Right forelimb (tissue), 1 donor: ENCODE measurements at places on chromosomes 1 and 21.
A peak's percentile ranks its signal among the peaks of the same experiment; 100 is the strongest.

- no peak for DNase-seq
Measured at GRCh38 chr1:12508849-12509248, 109.2 kb downstream of the DHRS3 start.

DNA sequence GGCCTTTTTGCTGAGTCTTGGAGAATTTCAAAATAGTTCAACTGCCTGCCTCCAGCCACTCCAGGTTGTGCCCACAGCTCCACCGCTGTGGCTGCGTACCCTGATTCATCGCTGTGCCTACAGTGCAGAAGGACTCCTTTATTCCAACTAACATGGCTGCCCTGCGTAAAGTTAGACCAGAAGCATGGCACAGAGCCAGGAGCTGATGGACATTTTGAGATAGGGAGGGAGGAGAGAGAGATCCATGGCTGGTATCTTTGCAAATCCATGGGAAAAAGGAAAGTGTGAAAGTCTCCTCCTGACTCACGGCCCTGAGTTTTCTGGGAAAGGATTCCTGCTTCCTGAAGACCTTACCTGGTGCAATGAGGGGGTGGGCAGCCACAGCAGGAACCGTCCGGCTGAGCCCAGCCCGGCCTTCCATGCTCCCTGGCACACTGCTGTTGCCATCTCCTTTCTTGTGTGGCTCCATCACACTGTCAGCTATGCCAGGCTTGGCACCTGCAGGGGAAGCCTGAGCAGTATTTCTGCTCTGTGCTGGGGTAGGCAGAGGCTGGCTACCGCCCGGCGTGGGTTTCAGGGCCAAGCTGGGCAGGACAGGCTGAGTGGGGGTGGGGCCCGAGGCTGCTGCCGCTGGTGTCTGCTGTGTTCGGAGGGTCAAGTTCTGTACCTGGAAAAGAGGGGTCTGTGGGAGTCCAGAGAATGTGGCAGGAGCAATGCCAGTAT is 46.0 kb upstream of the A3GALT2 start:
- DNase-seq: no peak

DNA sequence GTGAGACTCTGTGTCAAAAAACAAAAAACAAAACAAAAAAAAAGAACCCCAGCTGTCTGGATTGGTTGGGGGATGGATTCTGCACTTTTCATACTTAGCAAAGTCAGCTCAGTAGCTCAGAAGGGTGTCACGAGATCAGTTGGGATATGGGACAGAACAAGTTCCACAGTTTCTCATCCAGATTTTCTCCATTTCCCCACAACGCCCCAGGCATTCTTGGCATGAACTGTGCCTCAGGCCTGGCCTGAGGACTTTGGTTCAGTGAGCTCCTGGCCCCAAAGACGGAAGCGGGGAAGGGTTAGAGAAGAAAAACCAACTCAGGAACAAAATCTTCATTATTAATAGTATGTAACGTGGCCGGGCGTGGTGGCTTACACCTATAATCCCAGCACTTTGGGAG is 1.9 kb downstream of the AKR7A2 start:
- no peak for DNase-seq

GRCh38 chr1:36322786-36323635 is 434 bp downstream of the EVA1B start:
- DNase-seq: peak; percentile 78

DNA sequence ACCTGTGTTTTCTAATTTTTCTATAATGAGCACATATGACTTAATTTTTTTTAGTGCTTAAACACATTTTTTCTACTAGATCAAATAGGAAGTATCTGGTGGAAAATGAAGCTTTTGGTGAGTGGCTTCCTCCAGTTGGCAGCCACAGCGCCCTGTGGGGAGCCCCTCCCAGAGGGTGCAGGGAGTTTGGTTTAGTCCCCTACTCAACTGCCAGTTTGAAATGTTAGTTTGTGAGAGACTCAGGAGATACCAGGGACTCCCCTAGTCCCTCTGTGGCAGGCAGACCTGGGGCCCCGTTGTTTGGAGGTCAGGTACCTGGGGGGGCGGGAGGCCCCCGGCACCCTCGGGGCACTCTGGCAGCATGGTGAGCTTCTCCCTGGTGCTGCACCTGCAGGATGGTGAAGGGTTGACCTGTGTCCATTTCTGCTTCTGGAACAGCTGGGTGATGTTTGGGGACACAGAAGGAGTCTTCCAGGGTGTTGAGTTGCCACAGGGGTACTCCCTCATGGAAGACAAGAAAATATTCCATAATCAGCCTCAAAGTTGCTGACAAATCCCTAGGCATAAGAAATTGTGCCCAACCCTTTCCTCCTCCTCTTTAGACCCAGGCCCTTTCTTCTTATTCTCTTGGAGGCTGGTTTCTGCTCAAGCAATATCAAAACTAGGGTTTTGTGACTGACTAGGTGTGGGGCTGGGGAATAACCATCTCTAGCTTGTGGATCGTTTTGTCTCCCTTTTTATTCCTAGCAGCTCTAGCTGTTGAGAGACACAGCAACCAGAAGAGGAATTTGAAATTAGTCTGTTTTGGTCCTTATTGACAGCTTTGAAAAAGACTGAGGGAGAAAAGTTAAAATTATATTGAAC is 91.6 kb downstream of the ABCA4 start:
- DNase-seq: no peak

DNA sequence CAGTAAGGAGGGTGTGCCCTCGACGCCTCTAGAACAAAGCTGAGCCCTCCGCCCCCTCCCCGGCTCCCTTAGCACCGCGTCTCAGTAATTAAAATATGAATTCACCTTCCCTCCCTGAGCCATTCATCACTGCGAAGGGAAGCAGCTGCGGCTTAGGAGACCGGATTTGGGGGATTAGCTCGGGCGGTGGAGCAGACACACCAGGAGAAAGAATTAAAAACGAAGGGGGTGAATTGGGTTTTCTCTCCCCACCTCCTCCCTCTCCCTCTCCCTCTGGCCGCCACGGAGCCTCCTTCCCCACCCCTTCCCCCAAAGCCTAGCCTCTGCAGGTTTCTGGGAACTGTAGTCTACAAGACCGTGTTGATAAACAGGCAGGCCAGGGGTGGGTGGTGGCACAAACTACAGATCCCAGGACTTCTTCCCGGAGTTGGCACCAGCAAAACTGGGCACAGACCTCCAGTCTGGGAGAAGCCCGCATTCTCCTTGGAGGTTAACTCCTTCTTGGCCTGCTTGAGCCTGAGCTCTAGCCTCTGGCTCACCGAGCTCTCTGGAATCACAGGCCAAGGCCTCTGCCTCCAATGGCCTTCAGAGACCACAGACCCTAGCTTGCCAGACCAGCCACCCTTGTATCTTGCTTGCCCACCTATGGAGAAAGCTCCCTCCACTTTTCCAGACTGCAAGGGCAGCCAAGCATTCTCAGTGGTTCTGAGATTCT is 10.8 kb downstream of the BLACAT1 start:
- peak; percentile 69 for DNase-seq

DNA sequence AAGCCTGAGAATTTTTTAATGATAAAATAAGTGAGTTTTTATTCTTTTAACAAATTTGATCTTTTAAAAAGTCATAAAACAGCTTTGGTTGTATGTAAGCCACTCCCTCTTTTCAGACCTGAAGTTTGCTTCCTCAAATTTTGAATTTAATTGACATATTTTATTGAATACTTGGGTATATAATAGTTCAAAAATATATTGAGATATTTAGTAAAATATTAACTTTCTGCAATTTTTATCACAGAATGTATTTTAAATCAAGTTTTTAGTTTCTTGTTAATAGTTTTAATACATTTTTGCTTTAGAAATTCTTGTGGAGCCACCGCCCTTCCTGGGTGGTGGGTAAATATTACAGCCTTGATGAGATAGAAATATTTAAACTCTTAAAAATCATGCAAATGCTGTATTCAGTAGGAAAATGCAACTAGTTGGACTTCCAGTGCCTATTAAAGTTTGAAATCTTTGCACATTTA is 867 bp downstream of the PTPRC start:
- DNase-seq: no peak

- no peak for DNase-seq
Measured at GRCh38 chr1:66737836-66738235, 14.4 kb upstream of the DYNLT5 start.
